ENCODE measurements at places on chromosomes 1 and 21.

DNA sequence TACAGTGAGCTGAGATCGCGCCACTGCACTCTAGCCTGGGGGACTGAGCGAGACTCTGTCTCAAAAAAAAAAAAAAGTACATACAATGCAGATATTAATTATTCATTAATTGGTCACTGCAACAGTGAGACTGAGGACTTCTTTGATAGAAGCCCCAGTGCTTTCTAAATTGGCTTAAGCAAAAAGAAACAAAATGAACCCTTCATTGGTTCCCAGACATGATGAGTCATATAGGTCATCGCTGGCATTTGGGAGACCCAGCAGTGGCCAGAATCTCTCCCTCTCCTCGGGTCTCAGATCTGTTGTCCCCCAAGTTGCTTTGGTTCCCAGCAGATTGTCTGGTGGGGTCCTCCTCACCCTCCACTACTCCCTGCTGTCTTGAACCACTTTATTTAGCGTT lies 144.9 kb downstream of the KAZN start:
- no peak for DNase-seq

DNA sequence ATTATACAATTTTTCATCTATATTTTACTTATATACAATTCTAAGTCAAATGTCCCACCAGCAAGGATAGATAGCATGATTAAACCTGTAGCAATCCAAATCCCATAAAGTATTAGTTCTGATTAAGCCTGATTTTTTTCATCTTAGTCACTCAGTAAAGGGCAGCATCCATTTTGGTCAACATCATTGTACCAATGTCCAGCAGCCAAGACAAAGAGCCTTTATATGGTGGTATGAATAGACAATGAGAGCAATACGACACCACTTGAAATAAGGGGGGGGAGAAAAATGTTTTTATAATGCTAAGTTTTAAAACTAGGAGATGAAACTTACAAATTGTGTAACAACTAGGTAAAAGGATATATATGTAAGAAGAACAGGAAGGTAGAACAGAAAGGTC lies 7.4 kb downstream of the ZNF644 start:
- DNase-seq: no peak

GRCh38 chr1:94098585-94099111 lies 22.3 kb downstream of the ABCA4 start:
- DNase-seq: no peak

DNA sequence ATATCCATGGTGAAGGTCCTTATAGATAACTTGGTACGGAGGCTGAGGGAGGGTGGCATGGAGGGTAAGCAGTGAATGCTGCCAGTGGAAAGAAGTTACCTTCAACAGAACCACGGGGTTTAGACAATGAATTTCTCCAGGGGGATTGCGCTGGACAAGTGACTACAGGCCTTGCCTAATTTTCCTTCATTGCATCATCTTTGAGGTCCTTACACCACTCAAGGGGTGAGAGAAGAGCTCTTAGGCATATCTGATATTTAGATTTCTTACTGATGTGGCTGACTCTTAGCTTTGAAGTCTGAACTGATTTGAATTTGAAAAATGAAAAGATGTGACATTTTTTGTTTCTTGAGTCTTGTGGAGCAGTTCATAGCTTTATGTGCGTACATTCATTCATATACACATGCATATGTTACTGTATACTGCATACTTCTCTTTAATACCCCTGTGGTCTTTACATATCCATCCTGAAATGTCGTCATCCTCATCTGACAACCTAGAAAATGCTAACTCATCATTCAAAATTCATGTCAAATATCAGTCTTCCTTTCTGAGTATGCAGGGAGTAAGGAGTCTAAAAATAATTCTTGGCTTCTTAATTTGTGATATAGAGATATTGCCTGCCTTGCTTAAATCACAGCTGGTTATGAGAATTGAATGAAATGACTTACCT lies 63.6 kb downstream of the DNM3 start:
- DNase-seq: no peak

- DNase-seq: no peak
These were observed 1.7 kb downstream of the CFAP74 start for GRCh38 chr1:2001773-2002411.

- DNase-seq: no peak
These were observed 249.3 kb downstream of the TNR start for GRCh38 chr1:175494011-175494554.

DNA sequence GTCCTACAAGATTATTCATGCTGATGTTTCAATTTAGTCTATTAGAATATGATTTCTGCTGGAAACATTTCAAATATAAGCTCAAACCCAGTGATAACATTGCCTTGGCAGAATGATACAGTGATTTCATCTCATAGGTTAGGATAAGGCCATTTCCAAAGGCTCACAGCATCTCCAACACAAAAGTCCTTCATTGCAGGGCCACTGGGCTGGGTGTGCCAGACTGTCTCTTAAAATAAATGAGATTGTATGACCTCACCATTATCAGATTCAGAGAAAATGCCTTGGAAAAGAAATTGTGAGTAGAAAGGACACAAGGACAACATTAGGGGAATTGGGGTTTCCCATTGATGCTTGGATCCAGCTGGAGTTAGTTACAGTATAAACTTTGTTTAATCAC lies 30.4 kb downstream of the NGF start:
- no peak for DNase-seq

GRCh38 chr1:198540580-198540979 lies at the start of gene ATP6V1G3:
ATP6V1G3 (minus strand) TSS chr1:198540680; CDS start chr1:198540650, 30 bp downstream.
- no peak for DNase-seq

DNA sequence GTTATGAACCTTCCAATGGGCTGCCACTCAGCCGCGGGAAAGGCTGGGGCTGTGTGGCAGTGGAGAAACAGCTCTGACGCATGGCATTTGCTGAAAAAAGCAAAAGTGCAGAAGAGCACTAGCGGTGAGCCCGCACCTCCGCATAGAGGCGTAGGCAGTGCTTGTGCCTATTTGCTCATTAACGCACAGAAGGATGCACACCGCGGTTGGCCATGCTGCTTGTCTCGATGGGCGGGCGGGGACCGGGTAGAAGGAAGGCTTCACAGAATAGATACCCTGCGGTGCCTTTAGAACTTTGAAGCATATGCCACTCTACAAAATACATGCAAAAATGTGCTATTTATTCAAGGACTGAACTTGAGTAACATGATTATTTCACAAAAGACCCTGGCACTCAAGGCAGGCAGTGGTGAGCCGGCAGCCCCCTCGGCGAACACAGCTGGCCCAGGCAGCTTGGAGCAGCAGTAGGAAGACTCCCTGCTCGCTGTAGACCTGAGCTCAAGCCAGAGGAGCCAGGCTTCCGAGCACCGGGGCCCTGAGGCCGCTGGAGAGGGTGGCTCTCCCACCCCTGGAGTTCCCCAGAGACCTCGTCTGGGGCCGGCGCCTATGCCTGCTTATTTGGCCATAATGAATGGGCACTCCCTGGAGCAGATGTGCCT lies 71.5 kb downstream of the SIK1 start:
- DNase-seq: no peak

DNA sequence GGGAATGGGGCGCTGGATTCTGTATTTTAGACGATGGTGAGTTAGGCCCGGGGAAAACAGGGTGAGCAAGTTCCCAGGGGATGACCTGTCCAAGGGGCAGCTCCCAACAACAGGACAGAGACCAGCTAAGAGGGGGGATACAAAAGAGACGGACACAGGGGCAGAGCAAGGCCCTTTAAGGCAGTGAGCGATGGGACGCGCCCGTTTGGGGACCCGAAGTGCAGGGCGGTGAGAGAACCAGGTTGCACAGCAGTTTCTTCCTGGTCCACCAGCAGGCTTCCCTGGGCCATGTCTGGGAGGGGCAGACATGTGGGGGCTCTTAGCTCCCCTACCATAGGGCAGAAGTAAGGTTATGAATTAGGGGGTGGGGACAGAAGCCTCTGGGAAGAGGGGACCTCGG lies 22.0 kb downstream of the INAVA start:
- no peak for DNase-seq

GRCh38 chr1:219292999-219293398 lies 119.3 kb downstream of the LYPLAL1 start:
- no peak for DNase-seq

DNA sequence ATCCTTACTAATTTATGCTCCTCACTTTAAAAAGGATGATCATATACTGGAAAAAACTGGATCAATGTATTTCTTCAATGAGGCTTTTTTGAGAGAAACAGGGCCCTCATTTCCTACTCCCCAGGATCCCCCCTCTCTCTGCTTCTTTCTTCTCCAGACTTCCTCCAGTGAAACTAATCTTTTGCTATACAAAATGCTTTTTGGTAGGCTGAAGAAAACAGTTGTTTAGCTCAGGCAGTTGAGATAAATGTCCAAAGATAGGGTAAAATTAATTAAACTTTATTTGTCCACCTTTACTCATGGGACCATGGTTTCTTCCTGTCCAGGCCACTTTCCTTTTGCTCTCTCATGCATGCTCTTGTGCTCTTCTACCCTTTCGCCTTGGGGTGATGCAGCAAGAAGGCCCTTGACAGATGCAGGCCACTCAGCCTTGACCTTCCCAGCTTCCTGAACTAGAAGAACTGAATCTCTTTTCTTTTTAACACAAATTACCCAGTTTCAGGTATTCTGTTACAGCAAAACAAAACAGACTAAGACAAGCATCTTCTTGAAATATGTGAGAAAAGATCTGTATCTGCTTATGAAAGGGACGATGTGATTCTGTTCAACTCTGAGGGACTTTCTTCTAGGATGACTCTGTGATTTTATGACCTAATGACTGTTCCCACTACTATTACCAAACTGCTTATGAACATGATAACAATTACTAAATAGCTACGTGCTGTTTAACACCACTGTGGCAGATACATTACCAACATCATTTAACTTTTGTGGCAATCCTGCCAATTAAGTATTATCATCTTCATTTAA lies 63.7 kb downstream of the NVL start:
- DNase-seq: no peak

DNA sequence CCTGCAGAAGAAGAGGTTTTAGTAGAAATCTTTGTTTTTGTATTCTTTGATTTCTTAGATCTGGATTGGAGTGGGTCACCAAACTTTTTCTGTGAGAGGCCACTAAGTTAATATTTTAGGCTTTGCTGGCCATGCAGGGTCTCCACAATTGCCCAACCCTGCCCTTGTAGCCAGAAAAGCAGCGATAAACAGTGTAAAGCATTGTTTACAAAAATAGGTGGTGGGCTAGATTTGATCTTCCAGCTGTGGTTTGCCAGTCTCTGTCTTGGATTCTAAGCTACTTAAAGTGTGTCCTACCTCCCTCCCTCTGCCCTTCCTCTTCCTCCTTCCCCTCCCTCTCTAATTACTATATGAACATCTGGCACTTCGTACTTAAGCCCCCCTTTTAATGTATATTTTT lies 68.0 kb downstream of the LAMC1 start:
- no peak for DNase-seq

GRCh38 chr1:214615109-214615508 lies 12.1 kb downstream of the CENPF start:
- no peak for DNase-seq

DNA sequence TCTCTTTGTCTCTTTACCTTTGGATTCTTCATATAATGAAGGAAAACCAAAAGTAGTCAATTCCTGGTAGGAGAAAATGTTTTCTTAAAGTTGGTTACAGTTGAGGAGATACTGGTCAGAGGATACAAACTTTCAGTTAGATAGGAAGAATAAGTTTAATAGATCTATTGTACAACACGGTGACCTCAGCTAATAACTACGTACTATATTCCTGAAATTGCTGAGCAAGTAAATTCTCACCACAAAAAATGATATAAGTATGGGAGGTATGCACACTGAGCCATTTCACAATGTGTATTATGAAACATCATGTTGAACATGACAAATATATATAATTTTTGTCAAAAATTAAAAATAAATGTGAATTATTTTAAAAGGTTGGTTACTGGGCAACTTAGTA lies 20.4 kb downstream of the SSX2IP start:
- no peak for DNase-seq

DNA sequence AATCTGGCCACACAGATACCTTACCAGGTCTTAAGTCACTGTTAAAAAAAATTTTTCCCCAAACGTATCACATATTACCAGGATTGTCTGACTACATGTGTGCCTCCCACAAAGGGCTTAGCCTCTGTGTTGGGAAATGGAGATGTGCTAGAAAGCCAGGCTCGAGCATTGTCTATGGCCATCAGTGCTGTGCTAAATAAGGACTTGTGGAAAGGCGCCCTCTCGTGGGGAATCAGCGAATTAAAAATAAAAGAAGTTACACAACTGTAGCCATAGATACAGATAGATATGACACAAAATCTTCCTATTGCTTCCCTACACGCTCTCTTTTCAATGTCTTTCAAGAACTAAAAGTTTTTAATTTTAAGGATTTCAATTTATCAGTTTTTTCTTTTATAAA lies 47.5 kb upstream of the CRNN start:
- no peak for DNase-seq

DNA sequence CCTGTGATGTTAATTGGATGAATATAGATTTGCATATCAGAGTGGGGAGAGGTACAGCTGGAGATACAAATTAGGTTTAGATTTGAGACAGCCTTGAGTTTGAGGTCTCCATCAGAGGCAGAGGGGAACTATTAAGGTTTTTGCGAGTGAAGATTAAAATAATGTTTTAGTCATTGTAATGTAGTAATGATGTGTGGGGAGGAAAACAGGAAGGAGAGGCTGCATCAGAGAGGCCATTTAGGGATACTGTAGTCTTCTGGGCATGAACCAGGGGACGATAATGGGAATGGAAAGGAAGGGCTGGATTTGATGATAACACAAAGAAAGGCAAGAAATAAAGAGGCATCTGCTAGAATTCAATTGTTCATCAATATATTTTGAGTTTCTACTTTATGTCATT lies 9.5 kb downstream of the CD84 start:
- DNase-seq: no peak

DNA sequence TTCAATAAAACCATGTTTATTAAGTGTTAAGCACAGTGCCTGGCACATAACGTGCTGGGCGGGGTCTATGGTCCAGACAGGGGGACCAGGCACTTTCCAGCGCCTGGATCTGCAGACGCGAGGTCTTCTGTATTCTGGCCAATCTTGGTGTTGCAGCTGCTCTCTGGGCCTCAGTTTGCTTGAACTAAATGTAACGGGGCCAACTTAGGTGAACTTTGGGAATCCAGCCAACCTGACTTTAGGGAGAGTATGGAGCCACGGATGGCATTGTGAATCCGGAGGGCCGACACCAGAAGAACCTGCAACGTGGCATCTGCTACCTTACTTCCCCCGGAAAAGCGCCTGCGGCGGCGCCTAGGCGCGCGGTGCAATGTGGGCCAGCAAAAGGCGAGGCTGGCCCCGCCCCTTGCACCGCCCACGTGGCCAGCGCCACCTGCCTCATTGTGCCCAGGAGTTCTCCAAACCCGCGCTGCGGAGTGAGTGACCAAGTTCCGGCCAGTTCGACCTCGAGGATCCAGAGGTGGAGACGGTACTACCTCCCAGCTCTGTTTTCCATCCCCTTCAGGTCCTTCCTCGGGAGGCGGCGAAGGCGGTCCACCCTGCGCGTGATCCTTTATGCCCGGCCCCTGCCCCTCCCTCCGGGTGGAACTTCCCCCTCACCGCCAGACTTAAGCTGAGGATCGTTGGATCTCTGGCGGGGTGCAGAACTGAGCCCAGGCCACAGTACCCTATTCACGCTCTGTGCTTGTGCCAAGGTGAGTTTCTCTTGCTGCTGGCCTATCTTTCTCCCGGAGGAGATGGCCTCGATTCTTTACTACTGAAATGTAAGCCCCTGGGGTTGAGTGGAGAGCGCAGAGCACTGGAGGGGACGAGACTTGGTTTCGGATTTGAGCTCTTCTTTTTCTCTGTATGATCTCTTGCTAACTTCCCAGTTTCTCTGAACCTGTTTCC lies at the start of gene AKR1A1:
Gene AKR1A1 (plus strand): TSS at position 426 of the 951 bp plus-strand sequence. CDS start 10,969 bp downstream, outside the sequence.
- DNase-seq: peak; percentile 77

GRCh38 chr1:53439337-53440207 lies 19.6 kb upstream of the DMRTB1 start:
- no peak for DNase-seq
